ENCODE measurements at places on chromosomes 3 and 15.

- no peak for DNase-seq
These were observed 45.6 kb downstream of the NME9 start for GRCh38 chr3:138284079-138284478.

DNA sequence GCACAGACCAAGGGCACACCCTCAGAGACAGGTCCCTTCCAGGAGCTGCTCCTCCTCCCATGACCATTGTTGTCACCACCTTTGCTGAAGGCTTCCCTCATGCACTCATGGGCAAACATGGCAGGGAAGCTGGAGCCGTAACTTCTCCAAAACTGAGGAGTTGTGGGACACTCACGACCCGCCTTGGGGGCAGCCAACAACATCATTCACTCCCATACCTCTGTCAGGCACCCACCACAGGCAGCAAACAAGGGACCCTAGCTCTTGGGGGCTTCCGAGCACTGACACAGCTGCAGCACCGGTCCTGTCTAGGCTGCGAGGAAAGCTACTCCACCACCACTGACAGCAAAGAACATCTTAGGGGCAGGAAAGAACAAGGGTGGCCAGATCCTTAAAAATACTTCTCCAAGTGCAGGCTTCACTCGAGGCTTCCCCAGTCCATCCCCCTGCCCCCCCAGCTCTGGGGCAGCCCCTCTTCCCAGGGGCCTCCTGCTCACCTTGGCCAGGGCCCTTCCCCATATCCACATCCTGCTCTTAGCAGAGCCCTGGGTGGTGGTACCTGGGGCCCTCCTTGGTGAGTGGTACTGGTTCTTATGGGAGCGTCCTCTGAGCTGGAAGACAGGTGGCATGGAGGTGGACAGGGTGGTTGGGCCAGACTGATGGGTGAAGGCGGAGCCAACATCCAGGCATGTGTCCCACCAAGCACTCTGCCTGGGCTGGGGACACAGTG lies 28.0 kb upstream of the DUSP7 start:
- no peak for DNase-seq

DNA sequence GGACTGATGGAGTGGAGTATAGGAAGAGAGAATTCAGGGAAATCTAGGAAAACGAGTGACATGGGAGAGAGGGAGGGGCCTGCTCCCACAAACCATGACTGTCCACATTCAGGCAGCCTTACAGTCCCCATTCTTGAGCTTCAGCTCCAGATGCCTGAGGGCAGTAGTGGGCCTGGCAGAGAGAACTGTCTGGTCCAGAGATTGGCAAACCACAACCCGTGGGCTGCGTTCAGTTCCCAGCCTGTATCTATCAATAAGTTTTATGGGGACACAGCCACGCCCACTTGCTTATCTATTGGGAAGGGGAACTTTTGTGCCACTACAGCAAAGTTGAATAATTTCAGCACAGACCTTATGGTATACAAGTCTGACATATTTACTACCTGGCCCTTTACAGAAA lies 63.8 kb downstream of the SLCO2A1 start:
- no peak for DNase-seq

GRCh38 chr3:139455855-139456254 lies 20.5 kb downstream of the RBP2 start:
- DNase-seq = no peak

GRCh38 chr15:89199746-89200145 lies 21.6 kb downstream of the RLBP1 start:
- no peak for DNase-seq

GRCh38 chr3:188446766-188447165 lies 292.8 kb downstream of the LPP start:
- no peak for DNase-seq

GRCh38 chr3:148420242-148420641 lies 277.5 kb upstream of the AGTR1 start:
- no peak for DNase-seq

- no peak for DNase-seq
These were observed 28.9 kb downstream of the TLNRD1 start for GRCh38 chr15:81029414-81030300.

DNA sequence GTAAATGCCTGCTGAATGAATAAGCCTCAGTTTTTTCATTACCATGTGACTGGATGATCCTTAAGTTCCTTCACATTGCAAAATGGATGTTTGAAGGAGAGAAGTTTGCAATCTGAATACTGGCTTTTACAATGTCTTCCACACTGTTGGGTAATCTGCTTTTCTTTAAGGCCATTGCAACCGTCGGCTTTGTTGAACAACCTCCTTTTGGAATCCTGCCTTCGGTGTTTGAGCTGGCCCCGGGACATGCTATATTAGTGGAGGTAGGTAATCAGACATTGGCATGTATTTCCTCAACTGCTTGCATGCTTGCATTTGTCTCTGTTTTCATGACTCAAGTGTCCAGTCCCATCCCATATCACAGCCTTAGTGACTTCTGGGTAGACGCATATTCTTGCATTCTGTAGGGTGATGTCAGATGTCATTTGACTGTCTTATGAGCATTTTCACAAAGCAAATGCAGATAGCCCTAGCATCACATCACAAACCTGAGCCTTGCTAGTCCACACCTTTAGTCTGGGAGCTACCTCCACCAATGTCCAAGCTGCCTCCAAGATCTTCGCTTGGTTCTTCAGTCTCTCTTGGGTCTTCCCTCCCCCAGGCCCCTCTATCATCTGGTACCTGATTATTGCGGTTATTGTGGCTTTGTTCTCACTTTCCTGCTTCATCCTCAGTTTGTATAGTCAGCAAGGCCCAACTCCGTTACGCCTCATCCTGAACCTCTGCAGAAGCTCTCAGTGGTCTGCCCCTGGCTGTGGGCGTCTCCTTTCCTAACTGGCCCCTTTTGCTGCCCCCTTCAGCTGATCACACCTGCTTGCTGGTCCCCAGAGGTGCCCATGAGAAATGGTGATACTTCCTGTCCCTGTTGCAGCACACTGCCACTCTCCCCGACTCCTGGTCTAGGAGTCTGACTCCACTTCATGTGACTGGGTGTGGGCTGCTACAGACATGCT lies 48.5 kb downstream of the ACAA1 start:
- no peak for DNase-seq

DNA sequence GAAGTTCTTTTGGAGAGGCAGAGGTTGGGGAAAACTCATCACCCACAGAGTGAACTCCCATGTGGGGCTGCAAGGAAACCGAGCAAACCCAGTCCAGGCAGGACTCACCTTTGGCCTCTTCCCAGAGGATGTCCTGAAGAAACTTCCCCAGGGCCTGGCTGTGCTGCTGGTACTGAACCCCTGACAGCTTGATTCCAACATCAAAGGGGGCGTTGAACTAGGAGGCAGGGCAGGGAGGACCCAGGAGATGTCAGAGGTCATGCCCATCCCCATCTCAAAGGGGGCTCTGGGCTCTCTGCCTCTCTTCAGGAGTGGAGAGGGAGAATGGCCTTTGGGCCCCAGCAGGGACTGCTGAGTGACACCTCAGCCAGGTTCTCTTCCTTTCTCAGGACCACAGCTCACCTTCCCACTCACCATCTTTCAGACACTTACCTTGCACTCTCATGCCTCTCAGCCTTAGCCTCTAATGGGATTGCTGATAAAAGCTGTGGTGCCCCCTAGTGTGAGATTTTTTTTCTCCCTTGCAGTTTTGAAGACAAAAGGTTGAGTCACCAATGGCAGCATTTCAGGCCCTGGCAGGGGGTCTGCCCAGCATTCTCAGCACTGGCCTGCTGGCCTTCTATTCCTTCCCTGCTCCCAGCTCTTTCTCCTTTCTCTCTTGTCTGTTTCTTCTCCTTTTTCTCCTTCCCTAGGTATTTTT lies 6.0 kb downstream of the GHRL start:
- DNase-seq = peak; percentile 39

DNA sequence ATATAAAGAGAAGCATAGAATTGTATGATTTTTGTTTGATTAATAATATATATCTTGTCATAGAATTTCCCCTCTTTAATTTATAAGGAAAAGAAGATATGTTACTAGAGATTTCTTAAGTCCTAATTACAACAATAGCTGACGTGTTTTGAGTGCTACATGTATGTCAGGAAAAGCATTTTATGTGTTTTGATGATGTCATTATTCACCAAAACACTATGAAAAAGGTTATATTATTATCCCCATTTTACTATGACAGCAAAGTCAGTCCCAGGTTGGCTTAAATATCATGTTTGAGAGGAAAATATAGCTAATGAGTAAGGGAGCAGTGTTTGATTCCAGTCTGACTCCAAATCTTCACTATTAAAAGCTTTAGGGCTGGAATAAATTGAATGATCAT lies 428.4 kb upstream of the GOLIM4 start:
- DNase-seq = no peak

DNA sequence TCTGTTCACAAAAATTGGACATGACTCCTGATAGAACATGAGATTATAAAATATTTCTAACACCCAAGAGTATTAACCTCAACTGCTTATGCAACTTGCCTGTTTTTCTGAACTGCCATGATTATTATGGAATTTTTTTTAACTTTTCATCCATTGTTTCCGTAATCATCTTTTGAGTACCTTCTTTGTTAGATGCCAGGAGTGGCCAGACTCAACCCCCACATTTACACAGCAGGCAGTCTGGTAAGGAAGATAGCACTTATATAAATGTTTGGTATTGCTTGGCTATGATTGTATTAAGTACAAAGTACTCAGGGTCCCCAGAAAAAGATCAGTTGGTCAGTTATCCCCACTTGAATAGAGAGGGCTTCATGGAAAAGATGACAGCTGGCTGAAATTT lies 74.3 kb downstream of the CRYBG3 start:
- no peak for DNase-seq

- no peak for DNase-seq
These were observed 140.0 kb downstream of the PDZRN3 start for GRCh38 chr3:73484656-73485248.

Data from hematopoietic multipotent progenitor cell treated with erythropoietin and hydrocortisone succinate and interleukin-3 and kit ligand, for 15 days (in vitro differentiated cells).